ENCODE measurements at places on chromosomes 7 and 10.
A peak's percentile ranks its signal among the peaks of the same experiment; 100 is the strongest.

DNA sequence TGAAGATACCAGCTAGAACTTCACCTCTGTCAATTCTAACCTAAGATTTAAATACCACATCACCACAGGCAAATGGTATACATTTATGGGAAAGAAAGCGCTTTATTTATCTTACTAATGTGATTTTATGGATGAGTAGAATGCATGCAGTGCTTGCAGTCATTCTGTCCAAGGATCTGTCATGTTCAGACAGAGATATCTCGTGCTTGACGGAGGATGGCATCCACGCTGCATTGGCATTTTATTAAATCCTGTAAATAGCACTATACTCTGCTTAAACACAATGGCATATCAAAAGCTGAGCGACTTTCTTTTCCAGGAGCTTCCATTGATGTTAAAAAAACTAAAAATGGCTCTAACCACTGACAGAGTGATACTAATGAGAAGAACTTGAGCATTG, 133.7 kb upstream of the CAV2 start:
- no peak for DNase-seq

- no peak for DNase-seq
Observed at GRCh38 chr10:126336801-126337200, 51.5 kb downstream of the ADAM12 start.

DNA sequence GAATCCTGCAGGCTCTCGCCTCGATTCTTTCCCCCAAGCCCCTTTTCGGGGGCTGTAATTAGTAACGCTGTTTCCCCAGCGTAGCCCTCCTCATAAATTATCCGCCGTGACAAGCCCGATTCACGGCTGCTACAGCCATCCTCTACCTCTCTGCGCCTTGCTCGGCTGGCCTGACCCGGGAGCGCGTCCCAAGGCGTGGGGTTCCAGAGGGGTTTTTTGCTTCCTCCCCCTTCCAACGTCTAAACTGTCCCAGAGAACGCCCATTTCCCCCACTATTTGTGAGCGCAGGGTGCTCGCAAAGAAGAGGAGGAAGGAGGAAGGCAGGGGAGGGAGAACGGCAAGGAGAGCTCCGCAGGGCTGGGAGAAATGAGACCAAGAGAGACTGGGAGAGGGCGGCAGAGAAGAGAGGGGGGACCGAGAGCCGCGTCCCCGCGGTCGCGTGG, 880 bp downstream of the HOXA5 start:
- DNase-seq: no peak

GRCh38 chr10:85601526-85601925, 765.1 kb downstream of the GRID1 start:
- no peak for DNase-seq

DNA sequence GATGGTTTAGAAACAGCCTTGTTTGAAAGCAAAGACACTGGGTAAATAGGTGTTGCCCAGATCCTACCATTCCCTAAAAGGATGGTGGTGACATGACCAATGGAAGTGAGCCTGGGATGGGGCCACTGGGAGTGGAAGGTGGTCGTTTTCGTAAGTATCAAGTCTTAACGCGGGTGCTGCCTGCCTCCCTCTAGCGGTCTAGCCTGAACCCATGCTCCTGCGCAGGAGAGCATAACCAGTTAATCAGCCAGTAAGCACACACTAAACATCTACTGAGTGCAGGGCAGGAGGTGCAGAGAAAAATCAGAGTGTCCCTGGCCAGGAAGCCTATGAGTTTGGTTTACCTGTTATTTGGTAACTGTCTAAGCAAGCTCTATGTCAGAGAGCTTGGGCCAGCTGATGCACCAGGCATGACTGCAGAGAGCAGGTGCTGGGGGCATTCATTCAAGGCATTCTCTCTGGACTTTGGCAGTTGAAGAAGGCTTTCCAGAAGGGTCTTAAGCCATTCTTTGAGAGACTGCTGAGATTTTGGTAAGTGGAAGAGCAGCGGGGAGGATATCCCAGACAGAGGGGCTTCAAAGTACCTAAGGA, 930 bp downstream of the GARIN1A start:
- peak; percentile 21 for DNase-seq

GRCh38 chr7:64619705-64620104, 46.2 kb upstream of the ZNF107 start:
- no peak for DNase-seq

DNA sequence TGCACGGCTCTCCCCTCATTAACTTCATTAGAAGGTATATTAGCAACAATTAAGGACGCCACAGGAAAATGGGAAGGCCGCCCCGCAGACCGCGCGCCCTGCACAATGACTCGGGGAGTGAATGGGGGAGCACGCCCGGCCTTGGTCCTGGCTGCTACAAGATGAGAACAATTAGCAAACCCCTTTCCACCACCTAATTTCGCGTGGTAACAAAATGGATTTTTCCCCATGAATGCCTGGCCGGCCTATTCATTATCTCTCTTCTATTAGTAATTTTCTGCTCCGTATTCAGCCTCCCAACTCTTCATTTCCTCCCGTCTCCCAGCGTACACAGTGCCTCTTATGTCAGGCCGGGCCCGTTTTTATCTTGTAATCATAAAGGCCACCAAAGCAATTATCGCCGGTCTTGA, 346.9 kb downstream of the DNAJB6 start:
- peak; percentile 56 for DNase-seq

DNA sequence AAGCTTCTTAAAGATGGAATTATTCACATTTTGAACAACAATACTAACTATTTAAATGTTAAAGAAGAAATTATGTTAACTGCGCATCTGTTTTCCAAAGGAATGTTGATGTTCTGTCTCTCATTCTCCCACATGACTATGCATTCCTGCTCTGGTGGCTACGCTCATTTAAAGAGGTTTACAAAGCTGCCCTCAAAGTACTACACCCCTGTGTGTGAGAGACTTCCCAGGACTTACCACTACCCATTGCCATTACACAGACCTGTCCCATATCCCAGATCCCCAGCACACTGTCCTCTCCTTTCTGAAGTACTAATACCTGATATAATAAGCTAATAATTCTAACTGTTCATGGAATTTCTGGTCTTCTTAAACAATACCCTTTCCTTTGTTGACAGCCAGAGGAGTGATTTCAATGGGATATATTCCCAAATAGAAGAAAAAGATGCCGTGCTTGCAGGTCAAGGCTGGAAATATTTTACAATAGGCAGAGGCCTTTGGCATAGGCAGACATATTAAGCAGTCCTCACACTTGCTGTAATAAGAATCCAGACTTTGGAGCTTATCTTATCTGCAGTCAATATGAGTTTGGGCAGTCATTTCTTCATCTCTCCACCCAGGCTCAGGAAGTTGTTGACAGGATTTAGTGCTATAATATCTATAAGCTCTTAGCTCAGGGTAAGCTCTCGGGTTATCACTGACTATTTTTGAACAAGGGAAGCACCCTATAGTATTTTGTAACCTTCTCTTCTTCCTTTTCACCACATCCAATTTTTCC, 12.2 kb downstream of the LIPF start:
- DNase-seq: no peak

DNA sequence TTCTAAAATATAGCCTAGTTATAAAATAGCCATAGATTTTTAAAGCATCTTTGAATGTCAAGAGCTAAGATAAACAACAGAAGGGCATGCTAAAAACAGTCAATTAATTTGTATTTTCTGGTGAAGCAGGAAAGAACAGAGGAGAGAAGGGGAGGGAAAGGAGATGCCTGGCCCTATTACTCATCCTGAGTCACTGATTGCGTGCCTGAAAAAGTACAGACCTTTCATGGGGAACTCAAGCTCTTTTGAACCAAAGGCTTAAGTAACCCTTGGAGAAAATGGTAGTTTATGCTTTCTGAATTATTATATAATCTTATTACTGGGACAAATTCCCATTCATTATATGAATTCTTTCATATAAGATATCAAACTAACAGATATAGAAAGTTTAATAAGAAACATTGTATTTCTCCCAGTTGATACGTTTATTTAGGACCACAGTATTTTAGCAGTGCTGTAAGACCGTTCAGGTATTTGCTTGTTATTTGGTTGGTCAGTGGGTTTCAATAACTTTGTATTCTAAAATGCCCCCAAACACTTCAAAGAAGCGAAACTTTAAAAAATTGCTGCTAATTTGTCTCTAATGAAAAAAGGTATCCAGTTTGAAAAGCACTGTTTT, 151.3 kb downstream of the HGF start:
- DNase-seq: no peak

DNA sequence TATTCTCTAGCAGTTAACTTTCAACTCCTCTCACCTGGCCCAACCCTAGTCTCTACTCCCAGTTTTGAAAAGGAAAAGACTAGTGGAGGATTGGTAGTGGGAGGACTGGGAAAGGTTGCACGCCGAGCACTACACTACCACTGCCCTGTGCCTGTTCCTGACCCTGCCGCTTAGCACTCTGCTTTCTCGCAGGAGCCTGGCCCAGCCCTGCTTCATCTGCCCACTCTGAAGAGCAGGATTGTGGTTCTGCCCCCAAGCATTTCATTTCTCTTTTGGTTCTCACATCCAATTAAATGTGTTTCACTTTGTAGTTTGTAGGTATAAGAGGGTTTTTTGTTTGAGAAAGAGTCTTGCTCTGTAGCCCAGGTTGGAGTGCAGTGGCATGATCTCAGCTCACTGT, 31.5 kb upstream of the RBM20 start:
- DNase-seq: no peak

- DNase-seq: no peak
Observed at GRCh38 chr7:155161690-155162089, 91.6 kb downstream of the HTR5A start.

DNA sequence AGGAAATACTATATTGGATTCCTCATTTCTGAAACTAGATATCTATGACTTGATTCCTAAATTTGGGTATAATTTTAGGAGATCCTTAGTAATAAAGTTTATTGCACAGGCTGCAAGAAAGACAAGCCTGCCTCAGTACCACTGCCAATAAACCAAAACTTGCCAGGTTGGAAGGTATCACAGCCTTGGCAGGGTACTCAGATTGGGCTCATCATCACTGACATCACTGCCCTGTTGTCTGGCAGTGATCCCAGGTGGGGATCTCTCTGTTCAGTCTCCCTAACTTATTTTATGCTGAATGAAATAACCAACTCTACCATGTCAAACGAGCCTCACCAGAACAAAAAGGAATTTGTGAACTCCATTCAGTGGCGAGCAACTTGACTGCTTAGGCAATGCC, 18.8 kb downstream of the FIGNL1 start:
- no peak for DNase-seq

DNA sequence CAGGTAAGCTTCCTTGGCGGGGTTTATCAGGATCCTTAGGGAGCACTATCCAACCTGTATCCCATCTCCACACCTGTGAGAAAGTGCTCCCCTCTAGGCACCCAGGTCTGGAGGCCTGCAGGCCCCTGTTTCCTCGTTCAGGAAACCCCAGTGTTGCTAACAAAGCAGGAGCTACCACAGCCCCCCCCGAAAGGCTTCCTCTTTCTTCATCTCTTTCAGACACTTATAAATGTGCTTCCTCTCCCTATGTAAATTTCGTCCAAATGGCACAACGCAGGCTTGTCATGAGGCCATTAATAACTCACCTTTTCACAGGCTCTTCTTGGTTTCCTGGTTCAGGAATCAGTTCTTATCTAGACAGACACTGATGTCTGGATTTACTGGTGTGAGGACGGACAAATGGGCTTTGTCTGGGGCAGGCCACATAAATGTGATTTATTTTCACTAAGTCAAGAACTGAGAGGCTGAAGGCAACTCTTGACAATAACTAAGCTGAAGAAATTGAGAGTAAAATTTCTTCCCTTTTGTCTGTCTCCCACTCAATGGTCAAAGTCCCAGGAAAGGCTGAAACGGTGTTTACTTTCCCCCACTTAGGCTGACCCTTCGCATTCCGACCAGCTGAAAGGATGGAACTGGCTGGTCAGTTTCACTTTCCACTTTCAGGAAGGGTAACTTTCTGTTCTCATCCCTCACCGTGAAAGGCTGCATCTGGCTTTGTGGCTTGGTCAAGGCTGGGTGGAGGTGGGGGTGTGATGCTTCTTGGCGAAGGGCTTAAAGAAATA, 46.8 kb downstream of the PIK3AP1 start:
- no peak for DNase-seq

GRCh38 chr7:152866125-152866524, 106.6 kb downstream of the ACTR3B start:
- no peak for DNase-seq

- DNase-seq: no peak
Observed at GRCh38 chr7:14604606-14605005, 297.9 kb downstream of the DGKB start.

DNA sequence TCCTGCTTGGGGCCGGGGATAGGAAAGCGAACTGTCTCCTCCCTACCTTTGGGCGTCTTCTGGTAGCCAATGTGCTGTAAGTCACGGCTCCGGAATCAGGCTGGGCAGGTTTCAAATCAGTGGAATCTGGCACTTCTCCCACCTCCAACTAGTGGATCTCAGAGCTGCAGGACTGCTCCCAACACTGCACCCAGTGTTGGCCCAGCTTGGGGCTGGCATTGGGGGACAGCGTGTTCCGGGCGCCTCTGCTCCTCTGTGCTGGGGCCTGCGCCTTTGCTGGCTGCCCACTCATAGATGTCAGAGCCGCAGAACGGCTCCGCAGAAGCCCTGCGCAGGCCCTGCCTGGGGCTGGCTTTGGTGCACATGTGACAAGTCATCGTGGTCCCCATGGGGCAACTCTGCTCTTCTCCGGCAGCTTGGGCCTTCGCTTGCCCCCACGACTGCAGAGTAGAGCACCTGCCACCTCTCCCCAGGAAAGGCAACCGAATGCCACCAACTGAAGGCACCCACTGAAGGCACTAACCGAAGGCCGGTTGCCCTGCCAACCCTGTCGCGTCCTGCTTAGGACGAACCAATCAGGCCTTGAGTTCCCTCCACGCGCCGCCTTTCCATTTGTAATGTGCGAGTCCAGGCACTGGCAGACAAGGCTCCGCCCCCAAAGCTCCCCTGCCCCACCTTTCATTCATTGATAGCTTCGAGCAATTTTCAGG, 85.5 kb upstream of the ABI1 start:
- no peak for DNase-seq

DNA sequence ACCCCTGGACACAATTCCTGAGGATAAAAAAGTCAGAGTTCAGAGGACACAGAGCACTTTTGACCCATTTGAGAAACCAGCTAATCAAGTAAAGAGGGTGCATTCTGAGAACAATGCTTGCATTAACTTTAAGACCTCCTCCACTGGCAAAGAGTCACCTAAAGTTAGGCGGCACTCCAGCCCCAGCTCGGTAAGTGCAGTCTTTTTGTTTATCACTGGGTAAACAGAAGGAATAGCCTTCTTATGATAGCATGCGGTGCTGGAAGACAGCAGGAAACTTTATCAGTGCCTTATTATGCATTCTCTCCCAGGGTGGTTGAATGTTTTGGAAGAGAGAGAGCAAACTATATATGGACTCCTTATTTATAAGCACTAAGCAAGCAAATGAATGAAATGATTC, 130.5 kb downstream of the CDK14 start:
- DNase-seq: no peak

DNA sequence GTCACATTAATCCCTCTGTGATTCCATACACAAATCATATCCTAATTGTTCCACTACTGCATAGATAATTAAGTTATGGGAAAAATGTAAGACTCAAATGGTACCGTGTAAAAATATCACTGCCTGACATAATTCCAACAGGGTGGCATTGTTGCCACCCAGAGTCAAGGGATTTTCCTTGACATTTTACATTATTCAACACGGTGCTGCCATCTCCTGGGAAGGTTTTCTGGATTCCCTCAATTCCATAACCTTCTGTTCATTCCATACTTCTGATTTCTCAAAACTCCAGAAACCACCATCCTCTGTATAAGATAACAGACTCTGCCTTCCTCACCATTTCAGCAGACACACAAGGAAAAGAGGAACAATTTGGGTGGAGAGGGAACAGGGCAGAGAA, 495.9 kb downstream of the XPNPEP1 start:
- no peak for DNase-seq

Data from posterior cingulate gyrus (tissue), 11 donors.